ENCODE measurements at places on chromosomes 5 and 9.

- no peak for DNase-seq
These were observed 603.0 kb downstream of the CCDC171 start for GRCh38 chr9:16155878-16156277.

GRCh38 chr5:173592050-173592669 is 24.3 kb downstream of the BOD1 start:
- DNase-seq = no peak

- DNase-seq = no peak
These were observed 42.8 kb downstream of the TIMD4 start for GRCh38 chr5:156920042-156920860.

- DNase-seq = peak; percentile 91
These were observed 521.0 kb upstream of the WWC1 start for GRCh38 chr5:167770461-167770860.

DNA sequence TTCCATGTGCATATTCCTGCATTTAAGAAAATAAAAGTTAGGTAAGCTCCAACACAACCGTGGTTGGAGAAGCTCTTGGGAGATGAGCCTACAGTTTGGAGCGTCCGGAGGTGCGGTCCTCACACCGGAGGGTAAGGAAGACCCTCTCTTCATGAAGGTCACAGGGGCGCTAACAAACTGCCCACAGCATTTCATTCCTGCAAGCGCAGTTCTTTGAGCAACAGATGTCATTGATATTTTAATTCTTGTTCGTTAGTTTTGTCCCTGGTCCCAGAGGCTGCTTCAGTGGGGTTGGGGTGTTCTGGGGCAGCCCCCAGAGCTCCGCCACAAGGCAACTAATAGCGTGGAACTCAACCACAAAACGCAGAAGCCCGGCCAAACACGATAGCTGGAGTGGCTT is 376.2 kb downstream of the IRX2 start:
- DNase-seq = no peak

DNA sequence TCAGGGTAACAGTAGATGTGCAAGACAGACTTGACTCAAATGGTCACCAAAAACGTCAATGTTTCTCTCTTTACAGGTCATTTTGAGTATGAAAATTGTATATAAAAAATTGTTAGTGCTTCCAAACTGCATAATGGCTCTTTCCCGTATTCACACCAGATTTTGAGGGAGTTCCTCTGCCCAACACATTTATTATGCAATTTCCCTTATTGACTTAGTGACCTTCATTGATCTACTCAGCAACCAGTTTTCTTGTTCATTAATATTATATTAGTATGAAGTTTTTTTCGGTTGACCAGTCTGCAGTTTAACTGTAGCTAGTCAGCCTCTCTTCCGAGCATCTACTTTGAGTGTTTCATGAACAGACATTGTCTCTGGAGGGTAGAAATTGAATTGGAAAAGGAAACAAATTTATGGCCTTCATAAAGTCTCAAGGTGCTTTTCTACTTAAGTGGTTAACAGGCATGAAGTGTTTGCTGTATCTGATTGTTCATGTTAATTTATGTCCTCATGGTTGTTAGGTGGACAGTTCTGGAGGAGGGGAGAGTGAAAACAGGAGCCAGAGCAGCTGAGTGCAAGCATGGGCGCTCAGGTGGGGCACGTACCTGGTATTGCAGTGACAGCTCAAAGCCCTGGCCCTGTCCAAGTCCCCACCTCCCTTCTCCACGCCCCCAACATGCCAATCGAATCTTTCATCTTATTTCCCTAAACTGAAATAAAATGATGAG is 240.2 kb downstream of the RFK start:
- no peak for DNase-seq

DNA sequence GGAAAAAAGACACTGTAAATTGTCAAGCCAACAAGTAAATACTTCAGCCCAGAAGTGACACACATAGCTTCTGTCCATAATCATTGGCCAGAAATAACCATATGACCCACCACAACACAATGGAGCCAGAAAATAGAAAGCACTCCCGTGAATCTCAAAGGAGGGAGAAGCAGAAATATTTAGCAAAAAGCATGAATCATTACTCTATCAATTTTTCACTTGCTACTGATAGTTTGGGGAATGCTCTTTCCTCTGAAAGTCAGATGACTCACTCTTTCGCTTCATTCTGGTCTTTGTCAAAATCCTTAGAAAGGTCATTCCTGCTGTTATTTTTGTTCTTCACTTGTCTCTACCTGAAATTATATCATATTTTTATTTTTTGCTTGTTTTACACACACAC is 312.6 kb downstream of the TMEM232 start:
- no peak for DNase-seq

- no peak for DNase-seq
These were observed 49.4 kb downstream of the FNIP1 start for GRCh38 chr5:131747180-131748105.

- DNase-seq = no peak
These were observed 41.1 kb downstream of the ANKRD33B start for GRCh38 chr5:10604975-10605374.

- DNase-seq = no peak
These were observed 1.5 kb upstream of the CFAP77 start for GRCh38 chr9:132408521-132408920.

GRCh38 chr9:116635908-116636307 is 51.2 kb upstream of the TRIM32 start:
- no peak for DNase-seq

DNA sequence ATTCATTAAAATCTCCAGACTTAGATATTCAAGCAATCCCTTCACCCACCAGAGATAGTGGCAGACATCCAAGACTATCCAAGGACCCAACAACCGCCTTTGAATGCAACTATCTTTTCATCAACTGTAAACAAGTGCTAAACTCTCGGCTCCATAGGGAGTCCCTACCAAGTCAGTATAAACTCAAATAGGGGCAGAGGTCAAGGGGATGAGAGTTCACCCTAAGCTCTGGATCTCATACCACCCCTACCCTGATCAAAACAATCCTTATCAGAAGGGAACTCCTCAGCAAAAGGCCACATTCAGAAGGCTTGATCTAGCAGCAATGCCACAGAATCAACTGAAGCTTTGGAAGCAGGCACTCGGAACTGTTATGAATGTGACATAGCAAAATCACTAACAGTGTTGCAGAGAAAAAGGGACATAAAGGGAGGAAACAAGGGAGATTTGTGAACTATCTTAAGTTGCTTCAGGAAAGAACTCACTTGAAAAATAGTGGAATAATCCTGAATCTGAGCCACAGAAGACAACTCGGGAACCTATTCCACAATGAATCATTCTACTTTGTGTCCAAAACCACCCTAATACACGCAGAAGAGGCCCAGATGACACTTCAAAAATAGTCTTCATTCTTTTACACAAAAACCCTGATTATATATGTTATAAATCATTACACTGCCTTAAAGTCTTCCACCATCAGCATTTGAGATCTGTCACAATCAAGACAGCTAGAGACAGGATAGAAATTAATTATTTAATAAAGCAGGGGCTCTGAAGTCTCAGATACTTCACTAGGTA is 49.8 kb downstream of the NR6A1 start:
- DNase-seq = no peak

- DNase-seq = no peak
These were observed 114.1 kb upstream of the MYO10 start for GRCh38 chr5:17050236-17050635.

DNA sequence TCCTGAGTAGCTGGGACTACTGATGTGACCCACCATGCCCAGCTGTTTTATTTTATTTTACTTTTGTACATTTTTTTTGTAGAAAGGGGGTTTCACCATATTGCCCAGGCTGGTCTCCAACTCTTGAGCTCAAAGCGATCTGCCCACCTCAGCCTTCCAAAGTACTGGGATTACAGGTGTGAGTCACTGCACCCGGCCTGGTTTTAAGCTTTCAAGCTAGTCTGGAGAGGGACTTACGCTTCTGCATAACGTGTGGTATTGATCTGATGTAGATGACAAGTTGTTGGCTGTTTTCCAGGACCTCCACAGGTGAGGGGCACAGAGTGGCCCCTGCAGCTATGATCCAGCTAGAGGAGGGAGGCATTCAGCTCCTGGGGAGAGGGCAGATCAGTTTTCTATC is 6.8 kb upstream of the CCL21 start:
- DNase-seq = no peak

GRCh38 chr5:17135050-17135449 is 82.4 kb upstream of the BASP1 start:
- DNase-seq = no peak

- no peak for DNase-seq
These were observed 92.8 kb upstream of the SLCO6A1 start for GRCh38 chr5:102591650-102592049.

- DNase-seq = no peak
These were observed 343.2 kb downstream of the DEPDC1B start for GRCh38 chr5:60356745-60357144.

DNA sequence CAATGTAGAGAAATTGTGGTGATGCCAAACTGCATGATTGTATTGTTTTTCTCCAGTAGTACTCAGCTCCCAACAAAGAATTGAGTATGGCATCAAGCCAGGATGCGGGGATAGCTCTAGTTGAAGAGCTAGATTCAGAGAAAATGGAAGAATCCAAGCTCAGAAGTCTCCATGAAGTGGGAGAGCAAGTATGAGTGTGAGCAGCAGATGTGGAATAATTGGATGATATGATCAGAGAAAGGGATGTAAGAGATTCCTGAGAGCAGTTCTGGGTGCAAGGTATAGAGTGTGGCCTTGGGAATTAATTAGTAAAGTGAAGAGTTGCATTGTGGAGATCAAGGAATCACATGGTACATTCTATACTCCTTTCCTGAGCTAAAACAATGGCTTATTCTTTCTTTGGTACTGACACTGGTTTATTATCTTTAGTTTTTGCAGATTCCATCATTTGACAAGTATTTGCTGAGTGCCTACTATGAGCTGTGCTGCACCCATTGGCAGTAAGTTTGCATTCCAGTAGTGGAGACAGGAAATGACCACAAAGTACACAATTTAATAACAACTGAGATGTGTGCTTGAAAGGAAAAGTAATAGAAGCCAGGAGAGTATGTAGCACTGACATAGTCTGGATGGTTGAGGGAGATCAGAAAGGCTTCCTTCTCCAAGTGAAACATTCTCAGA is 177.1 kb downstream of the CPLANE1 start:
- DNase-seq = peak; percentile 40

DNA sequence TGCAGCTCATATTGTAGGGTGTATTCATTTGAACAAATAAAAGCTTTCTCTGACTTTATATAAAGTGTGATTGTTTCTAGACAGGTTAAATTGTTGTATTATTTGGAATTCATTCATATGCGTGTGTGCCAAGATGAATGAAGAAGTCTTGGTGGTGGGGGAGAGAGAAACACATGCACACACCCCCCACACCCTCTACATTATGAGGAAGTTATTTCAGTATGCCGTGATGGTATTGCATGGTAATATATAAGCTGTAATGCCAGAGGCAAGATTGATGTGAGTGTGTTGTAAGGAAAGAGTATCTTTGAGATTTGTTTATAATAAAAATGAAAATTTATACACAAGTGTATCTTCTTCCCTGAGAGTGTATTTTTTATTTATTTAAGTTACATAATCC is 71.0 kb downstream of the IPO11 start:
- no peak for DNase-seq

DNA sequence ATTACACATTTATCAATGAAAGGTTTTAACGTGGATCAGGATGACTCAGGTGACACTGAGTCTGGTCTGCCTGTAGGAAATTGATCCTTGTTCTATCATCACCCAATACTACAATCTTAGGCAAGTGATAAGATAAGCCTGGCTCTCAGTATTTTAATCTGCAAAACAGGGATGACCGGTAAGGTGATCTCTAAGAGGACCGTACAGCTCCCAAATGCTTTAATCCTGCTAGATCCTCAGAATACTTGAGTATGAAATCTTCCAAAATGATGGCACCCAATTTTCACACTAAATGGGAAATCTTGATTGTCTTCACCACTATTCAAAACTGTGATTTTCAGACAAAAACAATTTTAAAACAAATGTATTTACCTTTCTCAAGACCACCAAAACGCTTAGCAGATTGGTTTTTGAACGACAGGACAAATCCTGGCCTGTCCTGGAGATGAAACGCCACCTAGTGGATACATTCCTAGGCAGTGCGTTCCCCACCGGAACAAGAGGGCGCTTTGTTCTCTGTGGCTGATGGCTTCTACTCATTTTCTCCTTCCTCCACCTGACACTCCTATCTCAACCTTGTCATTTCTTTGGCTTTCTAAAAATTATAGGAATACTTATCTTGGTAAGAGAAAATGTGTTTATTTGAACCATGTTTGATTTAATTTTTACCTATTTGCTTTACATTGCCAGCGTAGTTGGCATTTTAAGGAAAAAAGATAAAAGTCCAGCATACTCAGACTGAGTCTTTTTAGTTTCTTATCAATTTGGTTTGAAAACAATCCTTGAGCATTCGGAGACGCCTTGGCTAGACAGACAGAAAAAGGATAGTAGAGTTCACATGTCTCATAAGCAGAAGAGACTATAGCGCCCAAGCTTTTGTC is 41.2 kb upstream of the VCAN start:
- DNase-seq = peak; percentile 19

DNA sequence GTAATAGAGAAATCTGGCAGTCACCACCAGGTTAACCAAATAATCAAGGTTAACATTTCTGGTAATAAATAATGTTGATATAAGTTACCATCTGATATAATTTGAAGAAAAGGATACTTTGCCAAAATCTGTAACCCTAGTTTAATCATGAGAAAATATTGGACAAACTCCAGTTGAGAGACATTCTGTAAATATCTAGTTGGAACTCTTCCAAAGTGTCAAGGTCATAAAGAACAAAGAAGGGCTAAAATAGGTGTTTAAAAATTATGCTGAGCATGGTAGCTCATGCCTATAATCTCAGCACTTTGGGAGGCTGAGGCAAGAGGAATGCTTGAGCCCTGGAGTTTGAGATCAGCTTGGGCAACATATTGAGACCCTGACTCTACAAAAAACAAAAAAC is 253.3 kb downstream of the MRPS30 start:
- DNase-seq = no peak

DNA sequence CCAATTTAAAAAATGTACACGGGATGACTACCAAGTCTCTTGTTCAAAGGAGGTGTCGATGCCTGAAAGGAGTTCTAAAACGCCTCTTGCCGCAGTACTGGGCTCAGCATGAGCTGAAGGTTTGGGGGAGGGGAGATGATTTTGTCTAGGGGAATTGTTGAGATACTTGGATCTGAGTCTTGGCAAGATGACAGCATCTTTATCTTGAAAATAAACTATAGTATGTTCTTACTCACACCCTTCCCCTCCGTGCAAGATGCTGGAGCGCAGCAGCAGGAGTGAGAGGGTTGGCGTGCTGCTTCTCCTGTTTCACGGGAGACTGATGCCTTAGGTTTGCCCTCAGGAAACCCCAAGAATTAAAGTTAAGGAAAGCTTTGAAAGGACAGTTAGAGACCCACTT is 47.3 kb downstream of the FAM78A start:
- no peak for DNase-seq
